Glutamatergic neuron (in vitro differentiated cells): ENCODE measurements at places on chromosomes 3 and 15. TPM values are rescaled to one million over a fixed set of nuclear protein-coding genes. Genes with fewer than 3 reads are reported as not detected.

Gene LAMB2
- 16.6 TPM for total RNA-seq

Gene STARD9
- 45.1 TPM for total RNA-seq

Gene PDCD10
- total RNA-seq, result 48.0 TPM

Gene ALPK3
- total RNA-seq, result 6.8 TPM

Gene PFKFB4
- 40.3 TPM for total RNA-seq

Gene PRSS50
- total RNA-seq, result not detected

Gene XCR1
- total RNA-seq, result not detected

Gene IREB2
- 82.4 TPM for total RNA-seq

Gene RAD18
- total RNA-seq, result 11.9 TPM

Gene TIGIT
- not detected for total RNA-seq

Gene TSEN2
- total RNA-seq, result 18.6 TPM

Gene BFSP2
- total RNA-seq, result not detected

Gene EIF5A2
- 10.2 TPM for total RNA-seq

Gene ARNT2
- total RNA-seq, result 35.7 TPM

Gene EFHB
- total RNA-seq, result 0.76 TPM
